ENCODE measurements at places on chromosomes 3 and 15.

- DNase-seq: no peak
Observed at GRCh38 chr3:90184861-90185260, 1077.4 kb downstream of the EPHA3 start.

- DNase-seq: no peak
Observed at GRCh38 chr15:45254405-45254804, 2.4 kb downstream of the SLC28A2 start.

GRCh38 chr3:151772825-151773480, 39.2 kb downstream of the AADACL2 start:
- DNase-seq: no peak

GRCh38 chr15:60222404-60222803, 175.4 kb downstream of the ANXA2 start:
- no peak for DNase-seq

DNA sequence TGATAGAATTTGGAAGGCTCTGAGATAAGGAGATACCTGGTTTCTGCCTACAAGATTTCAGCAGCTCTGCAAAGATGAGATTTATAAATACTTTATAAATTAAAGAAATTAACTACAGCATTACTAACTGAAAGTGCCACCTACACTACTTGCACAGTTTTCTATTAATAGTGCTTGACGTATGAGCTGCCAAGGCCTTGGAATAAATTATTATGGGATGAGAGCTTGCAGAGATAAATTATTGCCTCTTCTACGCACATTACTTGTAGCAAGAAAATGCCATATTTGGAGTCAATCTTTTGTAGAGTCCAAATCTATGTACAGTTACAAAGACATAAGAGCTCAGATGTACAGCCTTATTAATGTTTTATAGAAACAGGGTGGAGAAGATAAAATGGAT, 89.1 kb downstream of the BCHE start:
- DNase-seq: no peak

DNA sequence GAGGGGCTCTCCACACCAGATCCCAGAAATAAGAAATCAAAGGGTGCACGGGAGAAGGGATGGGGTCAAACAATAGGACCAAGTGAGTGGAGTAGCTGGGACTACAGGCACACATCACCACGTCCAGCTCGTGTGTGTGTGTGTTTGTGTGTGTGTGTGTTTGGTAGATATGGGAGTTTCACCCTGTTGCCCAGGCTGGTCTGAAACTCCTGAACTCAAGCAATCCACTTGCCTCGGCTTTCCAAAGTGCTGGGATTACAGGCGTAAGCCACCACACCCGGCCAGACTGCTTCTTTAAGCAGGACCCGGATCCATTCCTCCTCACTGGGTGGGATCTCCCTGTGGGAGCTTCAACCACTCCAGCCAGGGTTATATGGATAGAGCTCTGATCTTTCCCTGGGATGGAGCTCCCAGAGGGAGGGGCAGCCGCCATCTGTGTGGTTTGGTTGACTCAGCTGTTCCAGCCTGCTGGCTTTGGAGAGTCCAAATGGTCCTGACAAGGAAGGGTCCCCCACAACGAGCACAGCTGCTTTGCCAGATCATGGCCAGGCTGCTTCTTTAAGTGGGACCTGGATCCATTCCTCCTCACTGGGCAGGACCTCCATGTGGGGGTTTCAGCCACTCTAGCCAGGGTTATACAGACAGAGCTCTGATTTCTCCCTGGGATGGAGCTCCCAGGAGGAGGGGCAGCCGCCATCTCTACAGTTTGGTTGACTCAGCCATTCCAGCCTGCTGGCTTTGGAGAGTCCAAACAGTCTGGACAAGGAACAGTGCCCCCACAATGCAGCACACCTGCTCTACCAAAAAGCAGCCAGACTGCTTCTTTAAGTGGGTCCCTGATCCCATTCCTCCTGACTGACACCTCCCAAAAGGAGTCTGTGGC, 9.1 kb upstream of the AVEN start:
- DNase-seq: no peak

DNA sequence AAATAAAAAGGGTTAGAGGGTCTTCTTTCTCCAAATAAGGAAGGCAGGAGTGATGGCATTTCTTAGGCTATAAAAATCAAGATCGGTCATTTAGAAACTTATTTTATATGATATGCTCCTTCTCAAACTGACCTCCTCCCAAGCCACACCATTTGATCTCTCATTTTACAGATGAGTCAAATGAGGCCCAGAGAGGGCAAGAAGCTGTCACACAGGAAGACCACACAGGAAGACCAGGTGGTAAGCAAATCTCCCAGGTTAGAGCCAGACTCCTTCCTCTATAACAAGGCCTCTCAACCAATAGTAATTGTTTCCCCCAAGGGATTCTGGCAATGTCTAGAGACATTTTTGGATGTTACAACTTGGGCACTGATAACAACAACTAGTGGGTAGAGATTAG, 13.8 kb downstream of the TLE3 start:
- no peak for DNase-seq

GRCh38 chr15:52782514-52782913, 7.6 kb downstream of the ONECUT1 start:
- DNase-seq: no peak

DNA sequence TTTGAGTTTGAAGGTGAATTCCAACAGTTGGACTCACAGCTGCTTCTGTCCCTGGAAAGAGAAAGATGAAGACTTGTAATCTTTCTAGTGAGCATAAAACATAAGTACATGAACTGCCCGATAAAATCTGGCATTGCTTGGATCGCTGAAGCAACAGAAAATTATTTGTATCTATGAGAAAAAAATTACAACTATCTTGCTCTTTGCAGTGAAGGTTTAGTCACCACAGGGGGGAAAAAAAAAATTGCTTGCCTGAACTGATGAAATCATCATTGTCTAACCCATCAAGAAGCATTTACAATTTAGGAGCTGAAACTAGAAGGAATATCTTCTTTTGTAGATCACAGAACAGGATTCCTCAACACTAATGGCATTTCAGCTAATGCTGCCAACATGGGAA, 20.0 kb downstream of the TMEM207 start:
- no peak for DNase-seq

Data from hippocampal formation (tissue), 2 donors.